GM12891 (cell line): ENCODE measurements at places on chromosomes 2 and 18.

- no peak for DNase-seq
Measured at GRCh38 chr2:165699946-165700345, 94.1 kb downstream of the GALNT3 start.

DNA sequence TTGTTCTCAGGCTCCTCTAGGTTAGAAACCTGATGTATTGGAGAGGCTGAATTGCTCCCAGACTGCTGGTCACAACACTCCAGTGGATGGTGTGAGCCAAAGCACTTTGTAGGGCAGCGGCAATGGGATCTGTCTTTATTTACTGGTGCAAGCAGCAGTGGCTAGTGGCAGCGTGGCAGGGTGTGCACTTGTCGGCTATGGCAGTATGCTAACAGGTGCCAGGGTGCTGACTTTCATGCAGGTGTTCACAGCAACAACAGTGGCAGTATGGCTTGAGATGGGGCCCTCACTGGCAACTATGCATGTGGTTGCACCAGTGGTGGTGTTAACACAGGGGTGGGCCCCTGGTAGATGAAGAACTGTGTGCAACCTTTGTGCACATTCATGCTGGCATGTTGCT lies 347.8 kb downstream of the DSC3 start:
- DNase-seq = no peak

- DNase-seq = no peak
Measured at GRCh38 chr2:195672674-195673073, 15.6 kb downstream of the SLC39A10 start.

GRCh38 chr2:65026704-65027464 lies 29.3 kb upstream of the CEP68 start:
- DNase-seq = no peak

DNA sequence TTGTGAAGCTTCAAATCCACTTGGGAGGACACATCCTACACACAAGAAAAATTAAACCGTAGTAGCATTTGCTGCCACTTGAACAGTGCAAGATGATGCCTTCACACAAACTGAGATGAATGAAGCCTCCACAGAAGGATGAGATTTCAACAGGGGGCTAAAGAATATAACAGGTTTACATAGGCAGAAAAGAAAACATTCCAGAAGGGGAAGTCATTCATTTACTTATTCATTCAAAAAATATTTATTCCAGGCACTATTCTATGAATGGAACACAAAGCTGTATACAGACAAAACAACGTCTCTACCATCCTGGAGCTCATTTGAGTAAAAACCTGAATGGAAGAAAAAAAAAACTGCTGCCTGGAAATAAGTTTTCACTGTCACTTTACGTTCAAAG lies 170.5 kb downstream of the CDH20 start:
- DNase-seq = no peak

- no peak for DNase-seq
Measured at GRCh38 chr18:64278026-64278425, 129.1 kb upstream of the LINC00305 start.
